ENCODE measurements at places on chromosomes 1 and 21.

GRCh38 chr1:17067465-17068240 is 13.8 kb upstream of the SDHB start:
- DNase-seq: no peak

DNA sequence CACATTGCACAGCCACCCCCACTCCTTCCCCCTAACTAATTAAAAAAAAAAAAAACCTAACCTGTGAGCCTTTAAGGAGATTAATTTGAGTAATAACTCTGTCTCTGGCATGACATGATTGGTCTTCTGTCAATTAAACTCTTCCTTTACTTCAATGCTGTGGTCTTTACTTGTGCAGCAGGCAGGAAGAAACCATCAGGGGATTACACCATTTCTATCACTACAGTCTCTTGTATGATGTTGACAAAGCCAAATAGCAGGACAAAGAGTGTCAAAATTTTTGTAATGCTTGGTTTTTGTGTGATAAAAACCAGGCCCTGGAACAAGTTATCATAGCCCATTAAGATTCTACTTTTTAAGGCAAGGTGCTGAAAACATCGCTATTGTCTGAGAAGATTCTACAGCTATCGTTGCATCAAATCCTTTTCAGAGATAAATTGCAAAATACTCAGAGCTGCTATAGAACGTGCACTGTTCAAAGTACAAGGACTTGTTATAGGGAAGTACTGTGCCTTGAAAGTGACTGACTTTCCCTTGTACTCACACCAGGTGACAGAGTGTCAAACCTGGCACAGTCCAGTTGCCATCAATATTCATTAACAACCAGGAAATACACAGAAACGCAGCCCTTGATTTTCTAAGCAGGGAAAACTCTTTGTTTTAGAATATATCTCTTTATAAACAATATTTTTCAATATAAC is 37.7 kb downstream of the LHX9 start:
- DNase-seq: no peak

DNA sequence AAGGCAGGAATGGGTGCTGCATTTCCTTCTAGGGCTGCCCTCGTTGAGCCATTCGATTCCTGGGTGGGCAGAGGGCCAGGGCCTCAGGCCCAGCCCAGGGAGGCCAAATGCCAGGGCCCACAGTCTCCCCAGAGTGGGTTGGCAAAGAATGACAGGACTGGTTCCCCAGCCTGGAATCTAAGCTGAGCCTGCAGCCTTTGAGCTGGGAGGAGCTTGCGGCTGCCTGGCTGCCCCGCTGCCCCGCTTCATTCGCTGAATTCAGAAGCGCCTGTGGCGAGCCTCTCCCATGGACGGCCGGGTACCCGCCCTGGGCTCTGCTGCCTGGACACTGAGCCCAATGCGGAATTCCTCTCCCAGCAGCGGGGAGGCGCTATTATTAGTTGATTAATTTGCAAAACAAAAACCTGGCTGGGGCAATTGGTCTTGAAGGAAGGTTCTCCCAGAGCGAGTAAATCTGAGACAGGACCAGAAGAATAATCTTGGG is 32.3 kb upstream of the TARDBP start:
- peak; percentile 93 for DNase-seq

DNA sequence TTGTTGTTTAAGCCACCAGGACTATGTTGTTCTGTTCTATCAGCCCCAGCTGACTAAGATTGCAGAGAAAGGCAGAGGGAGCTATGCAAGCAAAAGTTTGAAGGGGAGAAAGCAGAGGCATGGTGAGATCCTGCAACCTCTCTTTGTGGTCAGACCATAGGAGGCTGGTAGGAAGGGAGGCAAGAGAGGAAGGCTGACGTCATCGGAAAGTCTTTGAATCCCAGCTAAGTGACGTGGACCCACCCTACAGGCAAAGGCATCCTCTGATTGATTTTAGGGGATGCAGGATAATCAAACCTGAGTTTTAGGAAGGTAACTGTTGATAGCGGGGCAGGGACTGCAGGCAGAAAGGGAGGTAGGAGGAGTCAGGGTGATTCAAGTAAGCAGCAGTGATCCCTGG is 23.3 kb upstream of the TNNI1 start:
- no peak for DNase-seq

DNA sequence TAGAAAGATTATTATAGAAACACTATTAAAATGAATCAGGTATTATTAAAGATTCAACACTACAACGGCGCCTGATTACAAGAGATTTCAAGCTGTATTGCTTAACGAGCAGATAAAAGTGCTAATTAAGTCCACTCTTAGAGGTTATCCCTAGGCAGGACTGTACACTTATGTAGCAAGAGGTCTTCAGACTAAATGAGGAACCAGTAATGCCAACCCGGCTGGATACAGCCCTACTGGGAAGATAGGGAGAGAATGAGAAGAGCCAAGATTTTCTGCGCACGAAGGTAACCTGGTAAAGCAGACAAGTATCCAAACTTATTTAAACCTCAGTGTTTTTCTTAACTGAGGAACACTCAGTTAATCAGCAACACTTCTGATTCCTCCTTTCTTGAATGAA is 115.7 kb upstream of the HIVEP3 start:
- DNase-seq: no peak

- DNase-seq: no peak
Measured at GRCh38 chr21:26652854-26653253, 79.8 kb upstream of the CYYR1 start.

- no peak for DNase-seq
Measured at GRCh38 chr21:29787361-29787909, 152.4 kb downstream of the GRIK1 start.

DNA sequence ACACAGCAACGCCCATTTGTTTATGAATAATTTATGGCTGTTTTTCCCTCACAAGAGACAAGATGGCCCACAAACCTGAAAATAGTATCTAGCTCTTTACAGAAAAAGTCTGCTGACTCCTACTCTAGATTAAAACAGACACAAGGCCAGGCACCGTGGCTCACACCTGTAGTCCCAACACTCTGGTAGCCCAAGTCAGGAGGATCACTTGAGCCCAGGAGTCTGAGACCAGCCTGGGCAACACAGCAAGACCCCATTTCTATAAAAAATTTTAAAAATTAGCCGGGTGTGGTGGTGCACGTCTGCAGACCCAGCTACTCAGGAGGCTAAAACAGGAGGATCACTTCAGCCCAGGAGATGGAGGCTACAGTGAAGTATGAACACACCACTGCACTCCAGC is 34.6 kb downstream of the LUZP1 start:
- no peak for DNase-seq

- peak; percentile 59 for DNase-seq
Measured at GRCh38 chr1:52032785-52033131, 852 bp downstream of the KTI12 start.

DNA sequence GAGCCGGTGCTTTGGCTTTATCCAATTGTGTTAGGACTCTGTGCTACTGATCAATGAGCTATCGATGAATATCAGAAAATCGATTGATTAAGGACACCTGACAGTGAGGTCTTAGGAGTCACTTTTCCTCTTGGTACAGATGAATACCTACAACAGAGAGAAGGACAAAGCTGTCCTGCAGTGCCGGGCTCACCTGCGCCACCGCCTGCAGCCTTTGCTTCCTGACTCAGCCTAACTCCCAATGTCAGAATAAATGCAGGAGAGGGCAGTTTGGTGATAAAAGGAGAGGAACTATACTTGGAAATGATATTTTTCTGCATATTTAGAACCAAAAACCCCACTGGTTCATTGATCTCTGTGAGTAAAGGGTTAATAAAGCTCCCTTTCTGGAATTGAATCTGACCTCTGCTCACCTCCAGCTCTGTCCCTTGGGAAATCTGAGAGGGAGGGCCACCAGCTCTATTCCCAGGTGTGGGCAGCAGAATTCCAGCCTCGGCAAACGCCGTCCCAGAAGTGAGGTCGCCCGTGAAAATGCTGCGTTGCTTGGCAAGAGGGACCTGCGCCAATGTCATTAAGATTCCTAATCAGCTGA is 39.3 kb downstream of the POFUT2 start:
- peak; percentile 22 for DNase-seq

DNA sequence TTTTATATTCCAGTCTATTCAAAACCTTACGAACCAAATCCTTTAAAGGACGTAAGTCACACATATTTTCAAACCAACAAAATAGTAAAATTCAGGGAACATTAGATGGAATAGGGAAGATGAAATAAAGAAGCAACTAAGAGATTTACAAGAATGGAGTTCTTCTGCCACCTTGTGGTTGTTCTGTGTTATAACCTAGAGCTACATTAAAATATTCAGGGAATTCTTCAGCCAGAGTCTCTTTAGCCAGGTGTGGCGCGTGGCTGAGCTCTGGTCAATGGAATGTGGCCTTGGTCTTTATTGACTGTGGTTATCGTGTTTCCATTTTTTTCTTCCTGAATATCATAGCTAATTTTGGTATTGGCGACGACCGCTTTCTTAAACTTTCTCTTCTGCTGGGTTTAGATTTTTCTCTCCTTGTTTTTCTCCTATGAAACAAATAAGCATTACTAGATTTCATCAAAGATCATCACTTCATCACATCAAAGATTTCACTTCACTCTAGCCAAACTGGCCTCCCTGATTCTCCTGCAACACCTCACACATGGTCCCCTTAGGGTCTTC is 221.3 kb downstream of the MRPL39 start:
- no peak for DNase-seq

All from ecto neural progenitor cell (in vitro differentiated cells).